SJSA1 (cell line): ENCODE measurements at places on chromosomes 1 and 21. TPM values are rescaled to one million over a fixed set of nuclear protein-coding genes. Genes with fewer than 3 reads are reported as not detected.

SHE gene
- total RNA-seq, result not detected in 2 replicates

- no peak overlapping the region for H3K4me3 ChIP-seq
- peaks cover 93% of the 10 kb centered on the region for H3K36me3 ChIP-seq
- H3K4me1 ChIP-seq, result no peaks in the 10 kb centered on the region
Observed at GRCh38 chr1:16129921-16130543, 25.8 kb downstream of the EPHA2 start.

- H3K4me3 ChIP-seq, result no peak overlapping the region
- no peaks in the 10 kb centered on the region for H3K36me3 ChIP-seq
- peak overlapping the region; percentile 17 for H3K27ac ChIP-seq
- no peaks in the 10 kb centered on the region for H3K27me3 ChIP-seq
- H3K4me1 ChIP-seq, result peaks cover 50% of the 10 kb centered on the region
- DNase-seq, result peak; percentile 46
Observed at GRCh38 chr1:184296466-184297243, 90.2 kb upstream of the C1orf21 start.

DNA sequence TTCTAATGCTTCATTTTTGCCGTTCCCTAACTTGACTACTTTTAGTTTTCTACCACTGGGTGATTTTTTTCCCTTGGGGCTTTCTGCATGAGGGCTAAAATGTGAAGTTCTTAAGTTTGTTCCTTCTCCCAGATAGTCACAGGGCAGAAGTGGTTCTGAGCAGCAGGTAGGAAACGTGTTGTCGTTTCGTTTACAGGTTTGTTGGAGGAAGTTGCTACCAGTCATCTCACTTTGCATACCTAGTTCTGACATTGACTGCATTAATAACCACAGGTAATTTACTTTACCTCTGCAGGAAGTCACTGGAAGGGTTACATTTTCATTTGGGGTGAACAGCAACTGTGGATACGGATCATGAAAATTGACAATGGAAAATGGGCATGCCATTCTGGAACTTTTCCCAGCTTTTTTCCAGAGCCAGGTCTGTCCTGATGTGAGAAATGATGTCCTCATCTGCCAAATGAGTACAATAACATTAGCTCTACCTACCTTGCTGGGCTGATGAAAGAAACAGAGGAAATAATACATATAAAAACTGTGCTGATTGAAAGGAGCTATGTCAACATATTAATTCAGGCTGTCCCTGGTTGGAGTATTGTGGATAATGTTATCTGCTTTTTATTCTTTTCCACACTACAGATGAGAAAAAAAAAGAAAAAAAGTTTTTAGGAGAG is 94.2 kb downstream of the DISC1 start:
- no peak overlapping the region for H3K27ac ChIP-seq
- peaks cover 5% of the 10 kb centered on the region; the same call in 1 of the 2 replicates for H3K4me1 ChIP-seq
- no peak for DNase-seq
- no peak overlapping the region for H3K4me3 ChIP-seq
- no peaks in the 10 kb centered on the region for H3K36me3 ChIP-seq

GRCh38 chr1:77085109-77085508 is 134.1 kb downstream of the PIGK start:
- no peaks in the 10 kb centered on the region for H3K36me3 ChIP-seq
- DNase-seq, result no peak
- no peaks in the 10 kb centered on the region for H3K27me3 ChIP-seq
- no peak overlapping the region for H3K27ac ChIP-seq

- H3K4me3 ChIP-seq, result no peak overlapping the region
- no peak overlapping the region for H3K27ac ChIP-seq
- H3K4me1 ChIP-seq, result no peaks in the 10 kb centered on the region
Observed at GRCh38 chr1:69263921-69264391, 303.8 kb upstream of the LRRC7 start.

GRCh38 chr1:155008015-155008941 is 5.7 kb downstream of the ZBTB7B start:
- peaks cover 5% of the 10 kb centered on the region for H3K4me1 ChIP-seq
- no peaks in the 10 kb centered on the region for H3K27me3 ChIP-seq
- DNase-seq, result no peak
- H3K4me3 ChIP-seq, result no peak overlapping the region

GRCh38 chr1:200794506-200795065 is 55.9 kb downstream of the CAMSAP2 start:
- H3K4me3 ChIP-seq, result no peak overlapping the region
- H3K4me1 ChIP-seq, result peaks cover 10% of the 10 kb centered on the region
- peaks cover 30% of the 10 kb centered on the region for H3K36me3 ChIP-seq
- no peaks in the 10 kb centered on the region for H3K27me3 ChIP-seq
- DNase-seq, result no peak

- no peak overlapping the region for H3K4me3 ChIP-seq
- no peak overlapping the region for H3K27ac ChIP-seq
- H3K36me3 ChIP-seq, result no peaks in the 10 kb centered on the region
- no peaks in the 10 kb centered on the region for H3K4me1 ChIP-seq
- peaks cover 7% of the 10 kb centered on the region; the same call in 1 of the 2 replicates for H3K27me3 ChIP-seq
Observed at GRCh38 chr1:18041102-18041501, 66.5 kb upstream of the IGSF21 start.

GRCh38 chr1:198664068-198664788 is 25.4 kb downstream of the PTPRC start:
- H3K27ac ChIP-seq, result no peak overlapping the region
- DNase-seq, result no peak

DNA sequence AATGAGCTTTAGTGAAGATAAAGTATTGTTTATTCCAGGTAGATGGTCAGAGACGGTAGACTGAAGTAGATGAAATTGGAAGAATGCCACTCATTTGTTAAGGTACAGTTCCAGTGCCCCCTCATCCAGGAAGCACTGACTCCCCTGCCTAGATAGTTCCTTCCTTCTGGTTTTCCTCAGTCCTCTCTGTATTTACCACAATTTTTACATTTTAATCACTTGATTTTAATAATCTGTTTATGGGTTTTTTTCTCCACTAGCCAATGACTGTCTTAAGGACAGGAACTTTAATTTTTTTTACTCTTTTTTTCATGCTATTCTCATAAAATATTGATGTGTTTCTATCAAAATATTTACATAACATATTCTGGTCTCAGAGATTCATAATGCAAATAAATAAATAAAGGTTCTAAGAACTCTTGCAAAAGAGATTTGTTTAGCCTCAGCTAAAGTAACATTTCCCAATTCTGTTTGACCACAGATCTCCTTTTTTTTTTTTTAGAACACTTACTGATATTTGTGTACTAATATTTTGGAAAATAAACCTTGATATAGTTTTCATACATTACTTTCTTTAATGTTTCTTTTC is 651.6 kb downstream of the PLPP3 start:
- H3K4me3 ChIP-seq, result no peak overlapping the region
- H3K36me3 ChIP-seq, result no peaks in the 10 kb centered on the region
- no peaks in the 10 kb centered on the region for H3K4me1 ChIP-seq
- no peaks in the 10 kb centered on the region for H3K27me3 ChIP-seq
- no peak overlapping the region for H3K27ac ChIP-seq

DNA sequence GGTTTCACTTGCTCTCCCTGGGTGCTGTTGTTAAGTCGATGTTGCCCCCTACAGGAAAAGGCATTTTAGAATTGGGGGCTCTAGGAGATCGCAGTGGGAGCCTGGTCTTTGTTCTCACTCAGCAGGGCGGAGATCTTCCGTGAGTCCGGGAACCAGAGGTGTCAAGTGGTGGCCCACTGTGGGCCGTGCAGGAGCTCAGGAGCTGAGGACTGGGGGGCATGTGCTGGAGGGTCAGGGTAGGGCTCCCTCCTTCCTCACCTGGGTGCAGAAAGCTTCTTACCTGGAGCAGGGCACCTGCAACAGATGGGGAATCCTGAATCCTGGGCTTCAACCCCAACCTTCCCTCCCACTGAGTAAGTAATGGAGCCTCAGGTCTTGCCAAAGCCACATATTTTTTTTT is 392.7 kb downstream of the NPHP4 start:
- no peak for DNase-seq
- no peaks in the 10 kb centered on the region for H3K4me1 ChIP-seq
- H3K27ac ChIP-seq, result no peak overlapping the region
- H3K36me3 ChIP-seq, result no peaks in the 10 kb centered on the region

GRCh38 chr1:54558434-54559030 is 10.5 kb downstream of the ACOT11 start:
- no peaks in the 10 kb centered on the region for H3K36me3 ChIP-seq
- no peaks in the 10 kb centered on the region for H3K4me1 ChIP-seq
- H3K4me3 ChIP-seq, result no peak overlapping the region
- no peak for DNase-seq
- 0 out of 2 replicates have a peak, but pooled peaks cover 2% of the 10 kb centered on the region for H3K27me3 ChIP-seq
- no peak overlapping the region for H3K27ac ChIP-seq

- H3K27ac ChIP-seq, result peak overlapping the region; percentile 95
- peaks cover 81% of the 10 kb centered on the region for H3K4me1 ChIP-seq
- no peaks in the 10 kb centered on the region for H3K27me3 ChIP-seq
- H3K4me3 ChIP-seq, result no peak overlapping the region
- peaks cover 53% of the 10 kb centered on the region for H3K36me3 ChIP-seq
Observed at GRCh38 chr1:169113613-169114119, 7.2 kb downstream of the ATP1B1 start.

DNA sequence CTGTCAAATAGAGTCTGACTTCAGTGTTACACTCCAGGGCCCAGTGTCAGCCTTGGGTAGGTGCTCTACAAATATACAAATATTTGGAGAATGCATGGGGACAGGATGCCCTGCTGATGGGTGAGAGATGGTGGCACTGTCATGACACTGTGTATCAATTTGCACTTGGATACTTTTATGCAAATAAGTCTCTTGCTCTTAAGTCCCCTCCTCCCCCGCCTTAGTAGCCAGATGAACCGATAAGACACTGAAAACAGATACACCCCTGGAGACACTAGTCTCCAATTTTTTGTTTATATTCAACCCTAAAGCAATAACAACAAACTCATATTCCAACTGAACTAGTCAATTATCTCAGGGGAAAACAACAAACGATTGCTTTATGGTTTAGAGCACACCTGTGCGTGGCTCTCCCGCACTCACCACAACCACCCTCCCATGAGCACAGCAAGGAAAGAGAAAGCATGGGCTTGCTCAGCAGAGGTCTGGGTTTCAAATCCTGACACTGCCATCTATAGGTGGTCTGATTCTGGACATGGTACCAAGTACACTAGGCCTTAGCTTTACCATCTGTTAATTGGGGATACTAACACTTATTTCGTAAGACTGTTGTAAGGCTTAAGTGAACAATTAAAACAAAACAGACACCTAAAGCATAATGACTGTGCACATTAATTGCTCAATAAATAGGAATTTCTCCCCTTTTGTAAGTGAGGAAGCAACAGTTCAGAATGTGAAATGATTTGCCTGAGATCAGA is 50.3 kb downstream of the HIVEP3 start:
- no peaks in the 10 kb centered on the region for H3K27me3 ChIP-seq
- H3K4me3 ChIP-seq, result no peak overlapping the region
- H3K27ac ChIP-seq, result no peak overlapping the region
- H3K4me1 ChIP-seq, result peaks cover 26% of the 10 kb centered on the region
- no peak for DNase-seq

- peak overlapping the region; percentile 83; the same call in 1 of the 2 replicates for H3K4me3 ChIP-seq
- no peaks in the 10 kb centered on the region for H3K27me3 ChIP-seq
- H3K36me3 ChIP-seq, result peaks cover 42% of the 10 kb centered on the region
- no peak for DNase-seq
- peaks cover 68% of the 10 kb centered on the region for H3K4me1 ChIP-seq
Observed at GRCh38 chr1:93679546-93679945, 2.1 kb downstream of the BCAR3 start.

GRCh38 chr1:230848235-230848634 is 20.1 kb downstream of the C1orf198 start:
- peaks cover 63% of the 10 kb centered on the region for H3K4me1 ChIP-seq
- H3K27ac ChIP-seq, result peak overlapping the region; percentile 92
- H3K36me3 ChIP-seq, result peaks cover 64% of the 10 kb centered on the region
- no peak for DNase-seq
- no peak overlapping the region for H3K4me3 ChIP-seq

DNA sequence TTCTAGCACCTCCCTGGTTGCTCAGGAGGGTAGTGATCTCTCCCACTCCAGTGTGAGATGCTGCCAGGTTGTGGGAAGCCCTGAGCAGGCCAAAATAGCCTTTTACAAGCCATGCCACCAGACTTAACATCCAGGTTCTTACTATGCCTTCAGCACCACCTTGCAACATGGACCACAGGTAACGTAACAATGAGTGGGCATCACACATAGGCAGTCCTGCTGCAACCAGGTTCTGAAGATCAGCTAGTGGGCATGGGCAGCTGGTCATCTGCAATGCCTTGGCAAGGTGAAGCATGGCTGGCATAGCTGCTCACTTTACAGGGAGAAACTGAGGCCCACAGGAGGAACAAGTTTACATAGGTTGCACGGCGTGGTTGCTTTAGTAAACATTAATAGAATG is 40.7 kb downstream of the DHCR24 start:
- no peaks in the 10 kb centered on the region for H3K27me3 ChIP-seq
- H3K27ac ChIP-seq, result no peak overlapping the region
- peak; percentile 14 for DNase-seq
- H3K36me3 ChIP-seq, result peaks cover 24% of the 10 kb centered on the region
- H3K4me1 ChIP-seq, result peaks cover 10% of the 10 kb centered on the region

- no peaks in the 10 kb centered on the region for H3K27me3 ChIP-seq
- H3K27ac ChIP-seq, result no peak overlapping the region
- H3K4me1 ChIP-seq, result no peaks in the 10 kb centered on the region
- no peak for DNase-seq
Observed at GRCh38 chr1:155740995-155741394, 52.1 kb downstream of the DAP3 start.
